ENCODE measurements at places on chromosomes 4 and X.

DNA sequence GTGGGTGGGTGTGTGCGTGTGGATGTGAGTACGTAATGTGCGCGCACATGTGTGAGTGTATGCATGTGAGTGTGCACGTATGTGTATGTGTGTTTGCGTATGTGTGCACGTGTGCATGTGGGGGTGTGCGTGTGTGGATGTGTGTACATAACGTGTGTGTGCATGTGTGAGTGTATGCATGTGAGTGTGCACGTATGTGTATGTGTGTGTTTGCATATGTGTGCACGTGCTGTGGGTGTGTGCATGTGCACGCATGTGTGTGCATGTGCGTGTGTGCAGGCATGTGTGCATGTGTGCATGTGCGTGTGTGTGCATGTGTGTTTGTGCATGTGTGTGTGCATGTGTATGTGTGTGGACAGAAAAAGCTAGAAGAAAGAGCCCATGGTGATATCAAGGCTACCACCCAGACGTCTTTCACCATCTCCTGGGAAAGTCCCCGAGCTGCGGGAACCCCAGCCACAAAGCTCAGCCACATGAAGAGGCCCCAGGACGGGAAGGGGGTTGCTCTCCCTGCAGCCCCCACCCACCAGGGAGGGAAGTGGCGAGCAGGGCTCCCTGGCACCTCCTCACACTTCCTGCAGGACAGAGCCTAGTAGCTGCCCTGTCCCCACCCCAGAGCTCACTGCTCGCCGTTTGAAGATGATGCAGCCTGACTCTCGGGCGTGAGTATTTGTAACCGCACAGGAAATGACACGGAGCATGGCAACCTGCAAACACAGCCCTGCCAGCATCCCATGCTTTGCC is 108.3 kb downstream of the DCTD start:
- DNase-seq, result peak; percentile 84

- peak; percentile 76 for DNase-seq
Measured at GRCh38 chr4:2441393-2442174, 22.8 kb downstream of the CFAP99 start.

GRCh38 chrX:109270580-109271484 is 211.1 kb downstream of the GUCY2F start:
- peak; percentile 7 for DNase-seq

DNA sequence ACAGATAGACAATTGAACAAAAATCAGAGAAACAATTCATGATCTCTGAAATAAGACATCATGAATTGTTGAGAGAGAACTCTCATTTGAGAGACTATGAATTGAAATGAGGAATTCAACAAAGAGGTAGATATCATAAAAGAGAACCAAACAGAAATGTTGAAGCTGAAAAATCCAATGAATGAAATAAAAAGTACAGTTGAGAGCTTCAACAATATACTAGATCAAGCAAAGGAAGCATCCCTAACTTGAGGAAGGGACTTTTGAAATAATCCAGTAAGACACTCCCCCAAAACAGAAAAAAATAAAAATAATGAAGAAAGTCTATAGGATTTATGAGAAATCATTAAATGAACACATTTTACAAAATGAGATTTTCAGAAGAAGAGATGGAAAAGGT is 310.0 kb upstream of the PCDH10 start:
- no peak for DNase-seq

GRCh38 chr4:88964450-88964849 is 92.5 kb downstream of the FAM13A start:
- no peak for DNase-seq

- no peak for DNase-seq
Measured at GRCh38 chr4:150152766-150153165, 74.5 kb downstream of the DCLK2 start.

DNA sequence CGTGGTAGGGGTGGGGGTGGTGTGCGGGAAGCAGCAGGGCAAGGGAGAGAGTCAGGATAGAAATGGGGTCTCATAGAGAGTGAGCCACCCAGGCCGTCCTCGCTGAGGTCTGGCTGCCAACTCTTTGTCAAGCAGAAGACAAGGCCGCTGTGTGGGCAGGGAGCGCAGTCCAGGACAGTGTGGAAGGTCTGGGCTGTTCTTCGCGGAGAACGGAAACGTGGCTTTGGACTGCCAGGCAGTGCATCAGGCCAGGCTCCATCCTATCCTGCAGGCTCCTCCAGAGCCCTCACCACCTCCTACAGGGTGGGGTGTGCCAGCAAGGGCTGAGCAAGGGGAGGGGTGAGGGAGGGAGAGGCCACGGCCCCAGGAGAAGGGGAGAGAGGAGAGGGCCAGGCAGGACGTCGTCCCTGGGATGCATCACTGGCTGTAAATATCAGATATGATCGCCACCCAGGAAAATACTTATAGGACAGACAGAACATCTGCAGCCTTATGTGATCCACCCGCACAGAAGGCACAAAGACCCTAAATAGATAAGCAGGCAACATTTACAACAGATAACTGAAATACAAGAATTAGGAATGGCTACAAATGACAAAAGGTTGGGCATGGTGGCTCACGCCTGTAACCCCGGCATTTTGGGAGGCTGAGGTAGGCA is 85.3 kb downstream of the ABLIM2 start:
- no peak for DNase-seq

- DNase-seq, result no peak
Measured at GRCh38 chr4:138224614-138225013, 17.5 kb downstream of the SLC7A11 start.

GRCh38 chrX:33307911-33308354 is 96.6 kb upstream of the DMD start:
- DNase-seq, result no peak

DNA sequence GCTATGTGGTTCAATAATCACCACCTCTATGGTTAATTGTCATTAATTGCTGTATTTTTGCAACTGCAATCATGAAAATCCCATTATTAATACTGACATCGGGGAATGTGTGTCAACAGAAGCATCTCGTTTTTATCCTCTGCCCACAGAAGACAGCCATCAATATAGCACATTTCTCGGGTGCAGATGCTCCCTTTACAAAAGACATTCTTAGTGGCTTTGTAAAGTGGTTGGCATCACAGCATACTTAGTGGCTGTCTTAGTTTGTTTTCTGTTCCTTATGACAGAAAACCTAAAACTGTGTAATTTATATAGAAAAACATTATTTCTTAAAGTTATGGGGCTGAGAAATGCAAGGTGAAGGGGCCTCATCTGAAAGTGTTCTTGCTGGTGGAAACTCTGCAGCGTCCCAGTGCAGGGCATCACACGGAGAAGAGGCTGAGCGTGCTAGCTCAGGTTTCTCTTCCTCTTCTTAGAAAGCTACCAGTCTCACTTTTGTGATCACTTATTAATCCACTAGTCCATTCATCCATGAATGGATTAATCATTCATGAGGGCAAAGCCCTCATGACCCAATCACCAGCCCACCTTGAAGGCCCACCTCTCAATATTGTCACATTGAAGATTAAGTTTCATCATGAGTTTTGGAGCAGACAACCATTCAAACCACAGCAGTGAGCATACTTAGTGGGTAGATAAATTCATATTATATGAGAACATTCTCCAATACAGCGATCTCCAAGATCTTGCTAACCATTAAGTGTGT is 1067.7 kb upstream of the PABPC4L start:
- DNase-seq, result no peak

GRCh38 chr4:38565271-38566199 is 98.5 kb upstream of the KLF3 start:
- no peak for DNase-seq

GRCh38 chrX:100120956-100121355 is 289.1 kb downstream of the PCDH19 start:
- no peak for DNase-seq

GRCh38 chr4:87849612-87850011 is 16.8 kb downstream of the MEPE start:
- no peak for DNase-seq
